Stimulated activated CD8-positive, alpha-beta memory T cell treated with anti-CD3 and anti-CD28 coated beads, Interleukin-4, amount 100 ng/mL, for 4 hours (primary cell): ENCODE measurements at places on chromosomes 13 and 19.
A peak's percentile ranks its signal among the peaks of the same experiment; 100 is the strongest.

- DNase-seq: no peak
Observed at GRCh38 chr19:33393286-33394005, 19.9 kb downstream of the CEBPG start.

DNA sequence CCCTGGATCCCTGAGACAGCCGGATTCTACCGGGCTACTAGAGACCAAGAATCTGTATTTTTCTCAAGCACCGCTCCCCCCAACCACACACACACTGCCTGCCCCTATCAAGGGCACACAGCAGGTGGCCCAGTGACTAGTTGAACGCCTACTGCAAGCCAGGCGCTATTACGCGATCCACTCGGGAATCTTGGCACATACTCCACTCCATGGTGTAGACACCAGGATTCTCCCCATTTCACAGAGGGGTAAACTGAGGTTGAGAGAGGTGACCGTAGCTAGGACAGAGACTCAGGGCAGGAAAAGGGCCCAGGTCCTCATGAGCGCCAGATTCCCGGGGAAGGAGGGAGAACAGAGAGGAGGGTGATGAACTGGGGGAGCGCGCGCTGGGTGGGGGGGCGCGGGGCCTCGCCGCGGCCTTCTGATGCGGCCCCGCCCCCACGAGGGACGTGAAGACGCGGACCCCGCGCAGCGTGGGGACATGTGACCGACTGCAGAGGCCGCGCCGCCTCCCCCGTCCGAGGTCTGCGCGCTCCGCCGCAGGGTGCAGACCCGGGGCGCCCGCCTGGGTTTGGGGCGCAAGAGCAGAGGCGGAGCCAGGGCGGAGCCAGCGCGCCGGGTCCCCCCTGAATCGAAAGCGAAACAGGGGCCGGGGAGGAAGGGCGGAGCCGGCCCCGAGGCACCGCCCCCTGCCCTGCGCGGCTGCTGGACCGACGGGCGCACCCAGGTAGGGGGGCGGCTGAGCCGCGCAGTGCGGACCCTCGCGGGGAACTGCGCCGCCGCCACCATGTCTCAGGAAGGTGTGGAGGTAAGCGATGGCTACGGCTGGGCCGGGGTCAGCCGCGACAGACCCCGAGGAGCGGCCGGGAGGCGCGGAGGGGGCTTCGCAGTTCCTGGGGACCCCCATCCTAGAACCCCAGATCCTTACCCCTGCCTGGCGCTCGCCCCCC lies at the start of gene SHFL:
Gene SHFL, plus strand, starts transcription at position 677 of the 950 bp plus-strand sequence. Its CDS starts 111 bp downstream, at position 788.
- DNase-seq: peak; percentile 63

DNA sequence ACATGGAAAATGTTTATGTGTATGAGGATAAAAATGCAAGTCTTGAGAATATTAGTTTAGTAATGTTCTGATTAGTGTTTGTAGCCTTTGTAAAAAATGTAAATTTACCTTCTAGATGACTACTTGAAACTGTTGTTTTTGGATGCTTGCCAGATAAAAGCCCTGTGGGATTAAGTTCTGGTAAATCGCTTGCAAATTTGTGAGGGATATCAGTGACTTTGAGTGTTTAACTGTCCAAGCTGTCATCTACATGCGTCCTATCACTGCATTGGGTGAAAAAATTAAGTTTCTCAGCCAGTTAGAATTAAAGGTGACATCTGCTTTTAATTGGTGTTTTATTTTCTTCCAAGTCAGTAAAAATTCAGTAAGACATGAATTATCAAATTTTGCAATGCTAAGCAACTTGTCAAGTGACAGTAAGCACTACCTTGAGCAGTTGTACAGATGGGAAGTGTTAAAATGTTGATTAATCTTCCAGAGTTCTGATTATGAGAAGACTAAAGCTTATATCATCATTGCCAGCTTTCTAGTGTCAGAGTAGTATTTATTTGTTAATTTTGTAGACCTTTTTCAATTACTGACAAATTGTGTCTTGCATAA lies 88.0 kb downstream of the PCCA start:
- DNase-seq: no peak

GRCh38 chr13:30607908-30608307 lies 9.8 kb upstream of the USPL1 start:
- peak; percentile 36 for DNase-seq

DNA sequence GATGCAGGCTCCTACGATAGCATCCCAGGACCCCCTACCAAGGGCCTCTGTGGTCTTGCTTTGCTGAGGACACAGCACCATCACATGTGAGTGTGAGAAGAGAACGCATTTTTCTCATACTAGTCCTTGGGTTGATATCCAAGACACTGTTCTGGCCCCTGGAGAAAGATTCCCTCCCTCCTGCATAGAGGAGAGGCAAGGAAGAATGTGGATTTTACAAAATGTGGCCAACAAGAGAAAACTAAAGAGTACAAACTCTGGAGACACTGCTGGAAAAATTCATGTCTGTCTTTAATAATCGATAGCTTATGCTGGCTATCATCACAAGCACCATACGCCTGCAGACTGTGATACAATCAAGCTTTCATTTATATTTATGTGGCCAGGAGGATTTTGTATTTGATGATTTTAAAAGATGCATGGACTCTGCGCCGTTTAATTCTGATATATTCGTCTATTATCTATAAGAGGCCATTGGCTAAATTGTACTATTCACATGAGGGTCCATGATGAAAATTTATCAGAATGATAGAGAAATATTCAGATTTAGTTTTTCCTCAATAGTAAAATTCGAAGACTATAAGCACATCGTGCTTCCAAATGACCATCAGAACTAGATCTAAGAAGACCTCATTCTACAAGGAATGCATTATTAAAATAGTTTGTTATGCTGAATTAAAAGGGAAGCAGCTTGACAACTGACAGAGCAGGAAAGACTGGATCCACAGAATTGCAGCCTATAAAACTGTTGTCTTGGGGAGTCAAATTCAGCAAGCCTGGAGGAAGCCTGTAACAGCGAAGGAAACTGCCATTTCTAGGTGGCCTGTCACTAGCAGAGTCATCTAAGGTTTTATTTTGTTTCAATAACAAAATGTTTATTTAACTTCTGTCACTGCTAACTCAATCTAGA lies 578.7 kb downstream of the DIAPH3 start:
- DNase-seq: no peak

DNA sequence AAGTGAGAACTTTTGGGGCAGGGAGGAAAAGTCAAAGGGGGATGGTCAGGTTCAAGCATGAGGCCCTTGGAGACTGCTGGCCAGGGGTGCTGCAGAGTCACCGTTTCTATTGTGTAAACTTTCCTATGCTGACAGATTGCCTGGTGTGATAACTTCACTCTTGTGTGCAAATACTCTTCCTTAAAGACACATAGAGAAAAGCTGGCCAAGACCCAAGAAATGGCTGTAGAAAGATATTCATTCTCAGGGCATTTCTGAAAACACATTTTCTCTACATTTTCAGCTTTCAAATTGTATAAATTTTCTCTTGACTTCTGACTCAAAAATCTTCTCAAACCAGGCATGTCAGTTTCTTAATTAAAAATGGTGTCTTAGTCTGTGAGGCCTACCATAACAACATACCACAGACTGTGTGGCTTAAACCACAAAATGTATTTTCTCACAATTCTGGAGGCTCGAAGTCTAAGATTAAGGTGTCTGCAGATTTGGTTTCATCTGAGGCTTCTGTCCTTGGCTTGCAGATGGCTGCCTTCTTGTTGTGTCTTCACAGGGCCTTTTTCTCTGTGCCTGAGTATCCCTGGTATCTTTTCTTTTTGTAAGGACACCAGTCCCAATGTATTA lies 304.5 kb downstream of the KCNRG start:
- DNase-seq: no peak

GRCh38 chr13:87356314-87356713 lies 314.9 kb upstream of the SLITRK5 start:
- no peak for DNase-seq

GRCh38 chr13:51645761-51646670 lies 61.8 kb downstream of the WDFY2 start:
- DNase-seq: no peak
